Tibial nerve (tissue), 4 donors: ENCODE measurements at places on chromosomes 7 and 10. TPM values are rescaled to one million over a fixed set of nuclear protein-coding genes. Genes with fewer than 3 reads are reported as not detected.
A peak's percentile ranks its signal among the peaks of the same experiment; 100 is the strongest.

PTF1A gene
- total RNA-seq, result not detected

DNA sequence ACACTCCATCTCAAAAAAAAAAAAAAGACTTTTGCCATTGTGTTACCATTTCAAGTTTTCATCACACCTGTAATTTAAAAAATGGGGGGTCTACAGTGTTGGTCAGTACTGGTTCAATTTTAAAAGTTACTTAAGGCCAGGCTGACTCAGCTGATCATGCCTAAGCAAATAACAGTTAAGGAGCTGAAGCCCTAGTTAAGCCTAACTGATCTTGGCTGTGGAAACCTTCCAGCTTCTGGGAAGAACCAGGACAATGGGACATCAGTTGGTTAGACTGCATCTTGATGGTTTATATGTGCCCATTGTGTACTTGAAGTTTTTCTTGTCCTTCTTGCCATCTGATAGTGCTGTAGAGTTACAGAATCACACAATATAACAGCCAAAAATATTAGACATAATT is 26.7 kb downstream of the VCL start:
- no peak for DNase-seq

CLDN12 gene
- total RNA-seq, result 16.1 TPM

DNA sequence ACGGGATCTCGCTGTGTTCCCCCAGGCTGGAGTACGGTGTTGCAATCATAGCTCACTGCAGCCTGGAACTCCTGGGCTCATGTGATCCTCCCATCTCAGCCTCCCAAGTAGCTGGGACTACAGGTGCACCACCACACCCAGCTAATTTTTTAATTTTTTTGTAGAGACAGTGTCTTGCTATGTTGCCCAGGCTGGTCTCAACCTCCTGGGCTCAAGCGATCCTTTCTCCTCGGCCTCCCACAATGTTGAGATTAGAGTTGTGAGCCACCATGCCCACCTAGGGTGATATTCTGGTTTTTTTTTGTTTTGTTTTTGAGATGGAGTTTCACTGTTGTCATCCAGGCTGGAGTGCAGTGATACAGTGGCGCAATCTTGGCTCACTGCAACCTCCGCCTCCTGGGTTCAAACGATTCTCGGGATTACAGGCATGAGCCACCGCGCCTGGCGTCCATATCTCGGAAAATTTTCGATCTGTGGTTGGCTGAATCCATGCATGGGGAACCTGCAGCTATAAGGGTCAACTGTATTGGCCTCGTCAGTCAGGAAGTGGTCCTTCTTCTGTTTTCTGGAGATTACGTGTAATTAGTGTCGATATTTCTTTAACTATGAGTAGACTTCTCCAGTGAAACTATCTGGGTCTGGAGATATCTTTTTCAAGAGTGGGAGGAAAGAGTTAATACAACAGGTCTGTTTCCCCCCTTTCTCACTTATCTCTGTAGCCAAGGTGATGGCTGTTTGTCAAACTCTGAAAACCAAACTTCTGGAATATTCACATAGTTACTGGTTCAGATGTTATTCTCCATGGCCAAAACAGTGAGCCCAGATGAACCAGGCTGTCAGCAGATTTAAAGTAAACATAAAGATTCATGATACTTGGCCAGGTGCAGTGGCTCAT is 21.0 kb upstream of the FIS1 start:
- no peak for DNase-seq

PLAC9 gene
- total RNA-seq, result 166 TPM

DNA sequence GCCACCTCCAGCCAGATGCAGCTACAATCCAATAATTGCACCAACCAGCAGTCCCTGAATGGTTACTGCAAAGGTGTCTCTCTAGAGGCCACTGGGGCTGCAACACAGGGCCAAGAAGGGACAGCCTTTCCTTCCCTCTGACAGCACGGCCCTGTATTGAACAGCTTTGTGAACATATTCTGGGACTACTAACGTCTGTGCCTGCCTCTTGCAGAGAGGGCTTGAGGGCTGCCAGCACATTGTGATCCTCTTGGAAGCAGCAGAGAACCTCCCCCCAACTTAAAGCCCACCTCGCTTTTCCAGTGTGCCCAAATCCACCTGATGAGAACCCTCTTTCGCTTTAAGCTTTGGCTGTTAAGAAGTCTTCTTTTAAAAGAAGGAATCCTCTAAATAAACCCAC is 415.9 kb downstream of the RPS24 start:
- no peak for DNase-seq

TEX36 gene
- total RNA-seq, result not detected

DNA sequence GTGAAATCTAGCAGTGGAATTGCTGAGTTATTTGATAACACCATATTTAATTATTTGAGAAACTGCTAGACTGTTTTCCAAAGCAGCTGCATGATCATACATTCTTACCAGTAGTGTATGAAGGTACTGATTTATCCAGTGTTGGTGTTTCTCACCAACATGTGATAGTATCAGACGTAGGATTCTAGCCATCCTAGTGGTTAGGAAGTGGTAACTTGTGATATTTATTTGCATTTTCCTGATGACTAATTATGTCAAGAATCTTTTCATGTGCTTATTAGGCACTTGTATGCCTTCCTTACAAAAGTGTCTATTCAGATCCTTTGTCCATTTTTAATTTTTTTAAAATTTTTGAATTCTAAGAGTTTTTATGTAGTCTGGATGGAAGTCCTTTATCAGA is 54.2 kb upstream of the PLXDC2 start:
- DNase-seq, result no peak

GRCh38 chr10:43287056-43288007 is 20.5 kb upstream of the RASGEF1A start:
- no peak for DNase-seq

DNA sequence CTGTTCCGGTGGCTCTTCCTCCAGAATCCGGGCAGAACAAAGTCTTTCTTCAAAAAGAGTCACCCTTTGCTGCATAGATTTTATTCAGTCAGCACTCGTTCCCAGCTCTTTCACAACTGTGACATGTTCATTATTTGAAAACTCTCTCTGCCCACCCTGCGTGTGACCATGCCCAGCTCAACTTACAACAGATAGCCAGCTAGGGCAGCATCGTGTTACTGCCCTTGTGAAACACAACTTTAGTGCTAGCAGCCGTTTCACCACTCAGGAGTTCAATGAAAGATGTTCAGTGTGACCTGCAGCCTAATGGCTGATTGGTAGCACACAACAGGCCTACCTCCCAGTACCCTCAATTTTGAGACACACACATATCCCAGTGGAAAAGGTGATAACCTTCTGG is 57.9 kb downstream of the ZNF438 start:
- DNase-seq, result no peak

DNA sequence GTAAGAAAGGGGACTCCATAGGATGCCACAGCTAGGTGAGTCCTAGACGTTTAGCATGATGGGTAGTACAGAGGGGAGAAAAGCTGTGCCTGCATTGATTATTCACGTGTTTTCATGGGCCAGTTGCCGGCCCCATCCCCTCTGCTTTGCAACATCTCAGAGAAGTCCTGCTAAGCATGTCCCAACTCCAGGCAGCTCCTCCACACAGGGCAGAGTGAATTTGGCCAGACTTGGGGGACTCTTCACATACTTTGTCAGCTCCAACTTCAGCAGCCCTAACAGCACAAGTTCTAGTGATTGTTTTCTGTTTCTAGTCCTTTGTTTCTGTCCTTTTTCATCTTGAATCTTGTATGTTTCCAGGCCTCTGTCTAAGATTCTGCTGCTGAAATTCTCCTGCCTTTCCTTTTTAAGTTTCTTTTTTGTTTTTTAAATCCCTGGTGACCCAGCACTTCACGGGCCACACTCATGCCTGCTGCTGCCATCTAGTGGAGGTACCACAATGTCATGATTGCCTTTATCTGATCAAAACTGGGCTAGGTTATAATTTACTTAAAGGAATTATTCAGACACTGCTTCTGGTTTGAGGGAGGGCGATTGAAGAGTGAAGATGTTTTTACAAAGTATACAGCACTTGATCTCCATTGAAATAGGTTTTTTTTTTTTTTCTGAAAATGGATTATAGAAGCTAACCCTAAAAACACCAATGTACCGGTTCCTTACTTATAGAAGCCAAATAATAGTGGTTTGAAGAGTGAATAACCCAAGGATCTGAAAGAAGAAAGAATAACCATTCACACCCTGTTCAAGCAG is 276.9 kb downstream of the CSTF2T start:
- peak; percentile 38 for DNase-seq

DNA sequence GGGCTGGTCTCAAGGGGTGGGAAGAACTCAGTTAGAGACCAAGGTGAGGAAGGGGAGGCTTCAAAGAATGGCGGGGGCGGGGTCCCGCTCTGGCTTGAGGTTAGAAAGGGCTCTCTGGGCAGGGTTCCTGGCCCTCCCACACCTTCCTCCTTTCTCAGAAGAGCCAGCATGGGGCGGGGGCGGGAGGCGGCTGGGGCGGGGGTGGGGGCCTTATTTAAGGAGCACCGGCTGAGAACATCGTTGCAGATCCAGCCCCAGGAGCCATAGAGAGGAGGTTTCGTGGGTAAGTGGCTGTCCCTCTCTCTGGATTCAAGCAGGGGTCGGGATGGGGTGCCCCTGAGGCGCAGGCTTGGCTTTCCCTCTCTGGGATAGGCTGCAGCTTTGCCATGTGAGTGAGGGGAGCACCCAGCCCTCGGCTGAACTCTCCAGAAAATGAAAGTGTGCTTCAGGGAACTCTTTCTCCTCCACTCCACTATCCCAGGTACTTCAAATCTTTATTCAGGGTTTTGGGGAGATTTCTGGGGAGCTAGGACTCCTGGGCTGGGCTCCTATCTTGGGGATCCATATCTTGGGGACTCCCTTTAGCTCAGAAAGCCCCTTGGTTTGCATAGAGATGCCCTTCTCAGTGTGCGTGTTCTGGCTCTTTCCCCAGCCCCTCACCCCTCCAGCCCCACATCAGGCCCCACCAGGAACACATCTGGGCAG is 3.3 kb upstream of the CUEDC2 start:
- DNase-seq, result no peak

MKX gene
- total RNA-seq, result 0.63 TPM

GRCh38 chr10:48490571-48490940 is 114.3 kb downstream of the ARHGAP22 start:
- DNase-seq, result no peak

GRCh38 chr10:29496341-29497162 is 138.2 kb downstream of the SVIL start:
- peak; percentile 40 for DNase-seq

GRCh38 chr10:43683451-43684291 is 35.0 kb upstream of the ZNF32 start:
- no peak for DNase-seq

DNA sequence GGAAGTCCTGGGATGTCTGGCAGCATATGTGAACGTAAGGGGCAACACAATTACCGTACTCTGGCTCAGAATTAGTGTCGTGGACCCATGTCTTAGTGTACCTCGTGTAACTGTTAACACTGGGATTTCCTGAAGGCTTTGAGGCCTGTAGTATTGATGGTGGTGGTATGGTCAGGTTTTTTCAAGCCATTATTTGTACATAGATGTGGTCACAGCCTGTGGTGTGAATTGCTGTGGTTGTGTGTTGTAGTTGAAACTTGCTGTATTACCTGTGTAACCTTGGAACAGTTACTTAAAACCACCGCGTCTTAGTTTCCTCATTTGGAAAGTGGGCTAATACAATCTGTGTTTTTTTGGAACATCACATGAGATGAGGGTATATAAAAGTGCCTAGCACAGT is 5.3 kb downstream of the EXOC4 start:
- no peak for DNase-seq
